ENCODE measurements at places on chromosomes 4 and X.

DNA sequence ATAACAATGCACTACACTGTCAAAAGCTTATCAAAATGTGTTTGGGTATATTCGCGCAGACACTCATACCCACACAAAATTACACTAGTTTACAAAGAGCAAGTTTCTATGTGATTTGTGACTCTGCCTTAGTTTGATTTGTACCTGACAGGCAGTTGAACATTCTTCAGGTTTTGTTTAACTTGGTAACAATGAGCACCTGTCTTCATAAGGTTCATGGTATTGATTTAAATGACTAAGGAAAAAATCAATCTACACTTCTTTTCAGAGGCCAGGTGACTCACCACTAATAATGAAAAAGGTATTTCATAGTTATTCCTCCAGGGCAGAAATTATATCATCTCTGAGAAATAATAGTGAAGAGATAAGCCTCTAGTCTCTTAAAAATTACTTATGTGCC is 1114.6 kb upstream of the AGA start:
- DNase-seq: no peak

GRCh38 chr4:138487670-138488069 is 245.5 kb upstream of the SLC7A11 start:
- DNase-seq: no peak

DNA sequence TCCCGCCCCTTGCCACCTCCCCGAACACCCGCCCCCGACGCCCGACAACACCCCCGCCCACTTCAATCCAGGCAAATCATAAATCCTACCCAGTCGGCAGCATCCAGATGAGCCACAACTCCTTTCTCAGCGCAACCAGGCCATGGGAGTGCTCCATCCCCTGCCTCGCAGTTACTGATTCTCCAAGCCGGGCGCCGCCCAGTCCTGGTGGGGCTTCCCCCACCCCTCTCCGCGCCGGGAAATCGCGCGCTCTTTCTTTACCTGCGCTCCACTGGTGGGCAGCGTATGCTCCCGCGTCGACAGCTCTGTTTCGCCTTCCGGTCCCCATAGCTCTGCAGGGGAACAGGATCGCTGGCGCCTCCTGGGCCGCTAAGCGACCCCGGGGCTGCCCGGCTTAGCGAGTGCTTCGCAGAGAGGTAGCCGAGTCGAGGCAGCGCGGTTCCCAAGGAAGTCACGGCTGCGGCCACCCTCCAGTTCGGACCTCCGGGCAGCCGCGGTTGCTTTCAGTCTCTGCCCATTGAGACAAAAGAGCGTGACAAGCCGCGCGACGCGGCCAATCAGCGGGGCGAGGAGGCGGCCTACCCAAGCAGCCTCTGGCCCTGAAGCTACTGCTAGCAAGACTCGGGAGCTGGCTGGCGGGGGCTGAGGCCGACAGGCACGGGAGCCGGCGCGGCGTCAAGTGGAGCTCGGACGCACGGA is 43.7 kb upstream of the TMSB15B start:
- peak; percentile 45 for DNase-seq

GRCh38 chrX:132614297-132614696 is 125.5 kb upstream of the MBNL3 start:
- no peak for DNase-seq

DNA sequence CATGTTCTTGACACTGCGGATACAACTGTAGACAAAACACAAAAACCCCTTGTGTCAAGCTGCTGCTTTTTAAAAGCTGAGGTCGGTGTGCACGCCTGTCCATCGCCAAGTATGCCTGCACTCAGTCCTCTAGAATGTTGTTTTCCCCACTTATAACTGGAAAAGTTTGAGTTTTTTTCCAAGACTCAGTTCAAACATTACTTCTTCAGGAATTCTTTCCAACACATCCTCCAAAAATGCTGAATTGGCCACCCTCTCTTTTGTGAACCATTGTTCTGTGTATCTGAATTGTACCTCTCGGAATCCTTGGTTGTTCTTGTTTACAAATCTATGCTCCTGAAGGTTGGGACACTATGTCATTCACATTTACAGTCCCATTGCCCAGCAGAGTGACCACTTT is 94.6 kb downstream of the REELD1 start:
- no peak for DNase-seq

GRCh38 chr4:168683595-168683994 is 186.7 kb downstream of the PALLD start:
- no peak for DNase-seq

GRCh38 chrX:108250654-108251579 is 159.3 kb downstream of the ATG4A start:
- no peak for DNase-seq

GRCh38 chr4:141860974-141861373 is 224.6 kb downstream of the IL15 start:
- DNase-seq: no peak

- DNase-seq: no peak
Measured at GRCh38 chrX:120534413-120535205, 26.2 kb downstream of the CUL4B start.

GRCh38 chr4:80183250-80184052 is 13.9 kb upstream of the PRDM8 start:
- no peak for DNase-seq

GRCh38 chr4:174631901-174632758 is 109.8 kb upstream of the HPGD start:
- DNase-seq: no peak

DNA sequence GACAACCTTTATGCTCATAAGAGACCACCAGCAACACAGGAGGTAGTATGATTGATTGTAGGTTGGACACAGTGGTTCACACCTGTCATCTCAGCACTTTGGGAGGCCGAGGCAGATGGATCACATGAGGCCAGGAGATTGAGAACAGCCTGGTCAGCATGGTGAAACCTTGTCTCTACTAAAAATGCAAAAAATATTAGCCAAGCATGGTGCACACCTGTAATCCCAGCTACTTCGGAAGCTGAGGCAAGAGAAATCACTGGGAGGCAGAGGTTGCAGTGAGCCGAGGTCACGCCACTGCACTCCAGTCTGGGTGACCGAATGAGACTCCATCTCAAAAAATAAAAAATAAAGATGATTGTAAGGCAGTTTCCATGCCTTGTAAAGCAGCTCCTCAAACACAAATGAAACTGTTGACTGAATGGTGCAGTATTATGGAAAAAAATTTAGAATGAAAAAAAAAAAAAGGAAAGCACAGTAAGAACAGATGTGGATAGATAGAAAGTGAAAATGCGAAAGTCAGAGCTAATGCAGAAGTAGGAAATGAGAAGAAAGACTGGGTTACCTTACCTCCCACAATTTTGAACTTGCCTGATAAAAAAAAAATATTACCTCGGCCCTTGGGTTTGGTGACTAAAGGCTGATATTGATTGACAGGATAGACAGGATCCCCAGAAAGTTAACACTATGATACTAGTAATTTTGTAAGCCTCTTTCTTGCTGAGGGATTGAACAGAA is 249.2 kb upstream of the TRAM1L1 start:
- DNase-seq: no peak

DNA sequence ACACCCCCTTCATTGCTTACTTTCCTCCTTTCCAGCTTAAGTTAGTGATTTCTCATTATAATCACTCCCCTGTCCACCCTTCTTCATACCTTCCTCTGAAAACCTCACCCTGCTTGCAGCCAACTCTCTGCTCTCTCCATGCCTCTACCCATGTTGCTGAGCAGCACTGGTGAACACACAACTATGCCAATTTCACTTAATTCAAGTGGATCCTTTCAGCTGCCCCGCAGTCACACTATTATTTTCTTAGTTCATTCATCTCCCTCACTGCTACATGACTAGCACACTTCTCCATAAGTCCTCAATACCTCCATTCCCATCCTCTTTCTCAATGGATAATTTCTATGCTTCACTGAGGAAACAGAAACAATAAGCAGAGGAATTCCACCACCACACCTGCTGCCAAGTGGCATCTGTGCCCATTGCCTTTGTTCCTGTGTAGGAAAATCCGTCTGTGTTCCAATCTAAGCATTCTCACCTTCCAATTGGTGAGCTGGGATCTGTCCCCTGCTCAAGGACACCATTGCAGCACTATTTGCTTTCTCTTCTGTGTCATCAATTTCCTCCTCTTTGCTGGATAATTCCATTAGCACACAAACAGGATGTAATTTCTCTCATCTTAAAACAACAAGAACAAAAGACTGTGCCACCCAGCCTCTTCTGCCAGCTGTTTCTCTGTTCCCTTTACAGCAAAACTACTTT is 25.2 kb upstream of the PRSS48 start:
- no peak for DNase-seq

- no peak for DNase-seq
Measured at GRCh38 chrX:124690495-124690894, 344.1 kb downstream of the SH2D1A start.

- no peak for DNase-seq
Measured at GRCh38 chrX:6666624-6667023, 131.7 kb upstream of the VCX3A start.

DNA sequence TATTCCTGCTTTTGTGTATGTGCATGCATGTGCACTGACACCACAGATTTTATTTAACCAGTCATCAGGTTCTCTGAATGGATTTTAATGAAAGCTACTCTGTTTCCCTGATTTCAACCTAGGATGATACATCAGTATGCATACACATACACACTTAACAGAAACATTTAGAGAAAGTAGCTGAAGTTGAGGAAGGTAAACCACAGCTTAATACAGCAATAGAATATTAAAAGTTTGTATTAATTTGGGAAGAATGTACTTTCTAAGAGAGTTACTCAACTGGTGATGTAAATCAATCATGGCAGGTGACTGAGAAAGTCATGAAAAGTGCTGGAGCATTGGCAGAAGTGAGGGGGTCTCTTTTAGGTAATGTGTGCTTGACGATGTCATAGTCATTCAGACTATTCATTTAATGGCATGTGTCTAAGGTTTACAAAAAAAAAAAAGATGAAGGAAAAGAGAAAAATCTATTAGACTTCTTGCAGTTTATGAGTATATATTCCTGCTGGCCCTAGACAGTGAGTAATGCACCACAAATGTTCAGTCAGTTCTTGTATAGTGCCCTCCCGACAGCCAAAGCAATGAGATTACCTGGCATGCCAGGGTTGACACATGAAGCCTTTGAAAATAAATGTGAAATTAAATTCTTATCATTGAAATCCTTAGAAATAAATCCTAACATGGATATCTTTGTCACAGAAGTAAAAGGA is 187.6 kb downstream of the RAPGEF2 start:
- DNase-seq: no peak

DNA sequence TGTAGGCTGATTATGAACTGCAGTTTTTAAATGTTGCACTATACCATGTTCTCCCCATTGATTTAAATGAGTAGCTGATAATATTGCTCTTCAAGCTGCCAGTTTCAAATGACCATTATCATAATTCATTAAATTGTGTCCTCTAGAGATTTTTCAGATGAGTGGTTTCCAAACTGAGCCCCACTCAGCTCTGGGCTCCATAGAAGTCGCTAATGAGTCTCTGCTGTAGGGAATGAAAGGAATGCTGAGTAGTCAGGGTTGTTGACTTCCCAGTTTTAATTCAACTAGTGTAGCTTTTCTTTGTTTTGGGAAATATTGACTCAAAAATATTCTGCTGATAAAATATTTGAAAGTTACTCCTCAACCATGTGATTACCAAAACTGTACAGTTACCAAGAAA is 1081.1 kb downstream of the ARAP2 start:
- DNase-seq: no peak

GRCh38 chr4:153534792-153535629 is 68.9 kb downstream of the TMEM131L start:
- no peak for DNase-seq

- DNase-seq: no peak
Measured at GRCh38 chr4:20249333-20249732, 2.4 kb upstream of the SLIT2 start.

DNA sequence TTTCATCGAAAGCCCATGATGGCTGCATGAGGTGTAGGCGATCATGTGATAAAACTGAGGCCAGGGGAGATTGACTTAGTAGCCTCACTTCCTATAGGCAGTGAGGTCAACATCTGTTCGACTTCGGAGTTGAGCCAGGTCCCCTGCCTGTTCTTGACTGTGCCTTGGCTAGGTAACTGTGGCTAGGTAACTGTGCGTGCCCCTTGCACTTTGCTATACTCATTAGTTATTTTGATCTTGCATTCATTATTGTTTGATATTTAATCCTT is 55.0 kb downstream of the CLDN34 start:
- DNase-seq: no peak

- DNase-seq: no peak
Measured at GRCh38 chr4:15653864-15654592, 1.1 kb downstream of the FBXL5 start.

GRCh38 chr4:110492522-110492921 is 16.6 kb downstream of the ENPEP start:
- no peak for DNase-seq

DNA sequence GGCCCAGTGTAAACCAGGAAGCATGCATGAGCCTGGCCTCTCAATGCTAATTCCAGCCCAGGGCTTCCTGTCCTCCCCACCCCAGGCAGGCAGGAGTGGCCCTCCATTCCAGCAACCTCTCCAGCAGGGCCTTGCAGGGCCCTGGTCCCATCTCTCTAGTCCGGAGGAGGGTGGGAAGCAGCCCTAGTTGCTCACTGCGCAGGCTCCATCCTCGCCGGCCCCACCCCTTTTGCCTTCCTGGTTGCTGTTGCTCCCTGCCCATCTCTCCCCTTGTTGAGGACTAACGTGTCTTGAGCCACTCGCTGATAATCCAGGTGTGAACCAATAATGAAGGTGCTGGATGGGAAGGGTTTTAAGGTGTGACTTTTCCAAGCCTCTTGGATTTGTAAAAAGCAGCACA is 161.2 kb upstream of the BCOR start:
- DNase-seq: no peak

DNA sequence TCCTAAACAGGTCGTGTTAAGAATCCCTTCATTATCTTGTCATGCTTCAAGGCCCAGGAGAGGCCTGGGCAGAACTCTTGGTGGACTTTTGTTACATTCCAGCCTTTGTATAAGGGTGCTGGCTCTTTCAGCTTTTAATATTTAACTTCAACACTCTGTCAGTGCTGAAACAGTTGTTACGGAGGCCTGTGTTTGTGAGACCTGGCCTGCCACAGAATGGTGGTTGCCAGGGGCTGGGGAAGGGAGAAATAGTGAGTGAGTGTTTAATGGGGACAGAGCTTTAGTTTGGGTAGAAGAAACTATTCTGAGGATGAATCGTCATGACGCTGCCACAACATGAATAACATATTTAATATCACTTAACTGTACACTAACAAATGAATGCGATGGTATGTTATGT is 1027.6 kb upstream of the PRKX start:
- no peak for DNase-seq

DNA sequence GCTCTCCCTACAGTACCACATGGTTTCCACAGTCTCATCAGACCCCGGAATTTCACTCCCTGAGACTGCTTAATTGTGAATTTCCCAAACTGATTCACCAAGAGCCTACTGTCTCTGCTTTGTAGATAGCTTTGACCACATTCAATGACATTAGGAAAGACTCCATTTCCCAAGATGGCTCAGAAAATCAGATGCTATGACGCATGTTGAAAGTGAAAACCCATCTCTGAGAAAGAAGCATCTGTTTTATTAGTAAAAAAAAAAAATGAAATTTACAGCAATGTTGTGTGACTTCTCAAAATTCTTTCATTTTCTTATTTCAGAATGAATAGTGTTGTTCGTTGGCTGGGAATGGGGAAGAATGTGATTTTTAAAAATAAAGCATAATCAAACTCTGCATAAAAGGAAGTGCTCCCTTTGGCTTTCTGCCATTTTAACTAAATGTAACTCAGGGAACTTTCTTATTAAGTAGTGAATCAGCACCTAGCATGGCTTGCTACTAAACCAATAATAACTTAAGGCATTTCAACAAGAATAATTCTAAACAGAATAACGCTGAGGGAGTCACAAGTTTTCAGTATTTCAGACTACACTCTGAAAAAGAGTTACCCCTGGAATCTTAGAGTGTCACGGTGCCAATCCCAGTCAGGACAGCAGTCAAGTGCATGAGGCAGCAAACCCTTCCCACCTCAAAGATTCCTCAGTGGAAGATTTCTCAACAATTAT is 97.4 kb upstream of the MYOZ2 start:
- no peak for DNase-seq
